Activated CD8-positive, alpha-beta memory T cell treated with anti-CD3 and anti-CD28 coated beads, Interleukin-2, amount 50 U/mL, for 48 hours (primary cell): ENCODE measurements at places on chromosomes 3 and 15.

DNA sequence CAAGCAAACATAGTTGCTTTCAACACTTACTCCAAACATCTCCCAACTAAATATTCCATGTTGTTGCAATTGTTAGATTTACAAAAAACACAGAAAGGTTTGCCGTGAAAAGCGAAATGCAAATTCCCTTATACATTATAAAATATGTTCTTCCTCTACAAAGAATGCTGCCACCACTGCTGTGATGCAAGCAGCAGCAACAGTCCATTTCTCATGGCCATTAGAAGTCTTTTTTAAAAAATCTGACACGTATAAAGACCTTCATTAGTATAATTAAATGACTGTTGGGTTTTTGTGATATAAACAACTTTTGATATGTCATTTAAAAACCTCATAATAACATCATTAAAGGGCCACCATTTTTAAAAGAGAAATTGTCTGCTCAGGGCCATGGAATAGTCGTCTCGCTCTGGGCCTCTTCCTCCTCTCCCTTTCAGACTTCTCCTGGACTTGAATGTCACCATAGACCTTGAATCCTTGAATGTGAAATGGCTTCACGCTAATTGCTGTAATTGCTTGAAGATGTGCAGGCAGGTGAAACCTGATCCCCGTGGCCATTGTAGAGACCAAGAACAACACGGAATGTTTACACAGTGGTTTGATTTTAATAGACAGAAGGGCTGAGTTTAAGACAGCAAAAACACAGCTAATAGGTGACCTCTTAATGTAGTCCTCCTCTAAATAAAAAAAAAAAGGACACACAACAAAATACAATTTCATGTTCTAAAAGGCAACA, 450.4 kb downstream of the FOXP1 start:
- no peak for DNase-seq

- no peak for DNase-seq
Observed at GRCh38 chr3:39133822-39134221, 19.6 kb downstream of the CSRNP1 start.

DNA sequence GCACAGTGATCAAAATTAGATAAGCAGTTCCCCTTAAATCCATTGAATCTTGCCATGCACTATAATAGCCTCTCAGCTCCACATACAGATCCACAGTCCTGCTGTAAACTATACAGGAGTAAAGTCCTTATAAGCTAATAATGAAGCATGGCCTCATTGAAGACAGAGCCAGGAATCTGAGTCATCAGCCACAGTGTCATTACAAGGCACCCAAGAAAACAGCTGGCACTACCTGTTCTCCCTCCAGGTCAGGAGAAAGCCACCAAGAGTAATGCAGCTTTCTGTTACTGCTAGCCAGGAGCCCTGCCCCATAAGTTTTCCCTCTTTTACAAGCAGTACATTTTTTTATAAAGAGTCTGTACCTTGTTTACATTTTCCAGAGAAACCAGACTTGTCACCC, 27.3 kb downstream of the WDR49 start:
- DNase-seq, result no peak

GRCh38 chr3:149790698-149791097, 1.7 kb downstream of the ANKUB1 start:
- DNase-seq, result no peak

GRCh38 chr3:48194446-48195071, 6.3 kb upstream of the CDC25A start:
- DNase-seq, result no peak
